ENCODE measurements at places on chromosomes 5 and 9.

- no peak for DNase-seq
Measured at GRCh38 chr5:142132916-142133315, 24.3 kb downstream of the NDFIP1 start.

- DNase-seq: no peak
Measured at GRCh38 chr5:8870349-8870958, 675.4 kb downstream of the SEMA5A start.

DNA sequence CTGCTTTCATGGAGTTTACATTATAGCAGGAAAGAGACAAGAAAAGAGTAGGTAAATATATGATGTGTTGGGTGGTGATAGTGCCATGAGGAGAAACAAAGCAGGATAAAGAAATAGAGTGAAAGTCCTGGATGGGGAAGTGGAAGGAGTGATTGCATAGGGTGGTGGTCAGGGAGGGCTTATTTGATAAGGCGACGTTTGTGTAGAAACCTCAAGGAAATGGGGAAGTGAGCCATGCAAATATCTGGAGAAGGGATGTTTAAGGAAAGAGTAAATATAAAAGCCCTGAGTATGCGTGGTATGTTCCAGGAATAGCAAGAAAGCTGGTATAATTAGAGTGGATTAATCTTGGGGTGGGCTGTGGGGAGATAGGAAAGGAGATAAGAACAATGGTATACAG is 134.7 kb upstream of the SV2C start:
- DNase-seq: no peak

- no peak for DNase-seq
Measured at GRCh38 chr9:38118862-38119438, 49.9 kb upstream of the SHB start.

- DNase-seq: no peak
Measured at GRCh38 chr9:14030375-14031059, 283.4 kb downstream of the NFIB start.

DNA sequence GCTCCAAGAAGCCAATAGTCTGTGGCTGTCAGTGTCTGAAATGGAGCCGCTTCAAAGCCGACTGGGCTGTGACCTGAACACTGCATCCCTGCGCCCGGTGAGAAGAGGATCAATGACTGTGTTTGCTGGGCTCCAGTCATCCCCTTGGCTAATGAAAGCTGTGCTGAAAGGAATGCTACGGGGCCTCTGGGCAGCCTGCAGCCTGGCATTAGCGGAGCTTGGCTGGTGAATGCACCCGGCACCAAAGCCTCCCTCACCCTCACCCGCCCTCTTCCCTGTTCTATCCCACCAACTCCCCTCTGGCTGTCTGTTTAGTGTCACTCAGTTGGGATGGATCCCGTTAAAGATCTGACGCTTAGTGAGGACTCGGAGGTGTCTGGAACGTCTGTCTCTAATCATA is 355.3 kb downstream of the BNC2 start:
- DNase-seq: no peak

DNA sequence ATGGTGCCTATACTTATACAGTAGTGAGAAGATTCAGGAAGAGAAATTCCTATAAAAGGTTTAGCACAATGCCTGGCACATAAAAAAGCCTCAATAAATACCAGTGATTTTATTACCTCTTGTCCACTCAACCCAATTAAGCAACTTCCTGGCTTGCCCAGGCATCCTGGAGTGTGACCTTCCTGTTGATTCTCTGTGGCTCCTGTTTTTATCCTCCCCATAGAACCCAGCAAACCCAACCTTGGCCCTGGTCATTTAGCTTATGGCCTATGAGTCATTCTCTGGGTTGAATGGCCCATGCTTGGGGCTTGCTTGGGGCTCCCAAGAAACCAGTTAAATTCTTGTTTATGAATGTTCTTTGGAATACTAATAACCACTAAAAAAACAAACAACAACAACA is 21.4 kb upstream of the SPARC start:
- DNase-seq: no peak

DNA sequence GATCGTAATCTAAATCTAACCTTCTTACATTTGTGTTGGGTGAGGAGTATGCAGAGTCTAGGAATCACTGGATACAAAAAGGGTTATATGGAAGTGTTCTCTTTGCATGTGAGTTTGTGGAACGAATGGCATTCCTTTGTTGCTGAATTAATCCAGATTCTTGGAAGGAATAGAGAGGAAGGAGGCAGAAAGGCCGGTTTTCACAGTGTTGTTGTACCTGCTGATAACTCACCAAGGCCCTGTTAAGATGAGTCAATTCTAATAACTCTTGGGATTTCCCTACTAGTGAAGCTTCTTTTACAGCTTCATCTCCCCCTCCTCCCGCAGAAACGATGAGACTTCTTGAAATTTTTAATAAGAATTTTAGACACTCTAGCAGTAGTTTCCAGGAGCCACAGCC is 84.0 kb downstream of the ZSWIM6 start:
- DNase-seq: no peak

DNA sequence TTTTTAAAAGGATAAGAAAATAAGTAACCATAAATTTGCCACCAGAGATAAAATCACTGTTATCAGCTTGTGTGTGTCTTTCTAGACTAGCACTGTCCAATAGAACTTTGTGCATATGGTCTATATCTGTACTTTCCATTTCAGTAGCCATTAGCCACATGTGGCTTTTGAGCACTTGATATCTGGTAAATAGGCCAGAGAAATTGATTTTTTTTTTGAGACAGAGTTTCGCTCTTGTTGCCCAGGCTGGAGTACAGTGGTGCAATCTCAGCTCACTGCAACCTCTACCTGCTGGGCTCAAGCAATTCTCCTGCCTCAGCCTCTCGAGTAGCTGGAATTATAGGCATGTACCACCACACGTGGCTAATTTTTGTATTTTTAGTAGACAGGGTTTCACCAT is 17.8 kb downstream of the RBM27 start:
- DNase-seq: no peak

GRCh38 chr9:123237220-123237619 is 31.2 kb downstream of the STRBP start:
- no peak for DNase-seq

GRCh38 chr5:156405988-156406387 is 79.0 kb downstream of the SGCD start:
- no peak for DNase-seq

GRCh38 chr9:16278326-16278999 is 592.0 kb downstream of the BNC2 start:
- no peak for DNase-seq

- no peak for DNase-seq
Measured at GRCh38 chr9:91008568-91008967, 206.9 kb downstream of the SYK start.

DNA sequence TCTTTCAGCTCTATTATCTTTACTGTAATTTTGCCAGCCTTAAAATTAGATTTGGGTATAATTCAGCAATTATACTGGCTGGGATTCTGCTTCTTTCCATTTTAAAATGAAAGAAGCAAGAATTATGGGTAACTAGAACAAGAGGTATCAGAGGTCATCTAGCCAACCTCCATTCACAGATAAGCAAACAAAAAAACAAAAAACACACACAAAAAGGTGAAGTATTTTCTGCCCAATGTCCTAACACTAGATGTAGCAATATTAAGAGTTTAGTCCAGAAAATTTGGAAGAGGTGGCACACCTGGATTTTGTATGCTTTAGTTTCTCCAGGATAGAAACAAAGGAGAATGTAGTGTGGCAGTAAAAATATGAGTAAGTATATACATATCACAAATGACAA is 68.1 kb upstream of the ANXA1 start:
- no peak for DNase-seq

GRCh38 chr9:130200038-130200849 is 28.0 kb downstream of the NCS1 start:
- DNase-seq: no peak

DNA sequence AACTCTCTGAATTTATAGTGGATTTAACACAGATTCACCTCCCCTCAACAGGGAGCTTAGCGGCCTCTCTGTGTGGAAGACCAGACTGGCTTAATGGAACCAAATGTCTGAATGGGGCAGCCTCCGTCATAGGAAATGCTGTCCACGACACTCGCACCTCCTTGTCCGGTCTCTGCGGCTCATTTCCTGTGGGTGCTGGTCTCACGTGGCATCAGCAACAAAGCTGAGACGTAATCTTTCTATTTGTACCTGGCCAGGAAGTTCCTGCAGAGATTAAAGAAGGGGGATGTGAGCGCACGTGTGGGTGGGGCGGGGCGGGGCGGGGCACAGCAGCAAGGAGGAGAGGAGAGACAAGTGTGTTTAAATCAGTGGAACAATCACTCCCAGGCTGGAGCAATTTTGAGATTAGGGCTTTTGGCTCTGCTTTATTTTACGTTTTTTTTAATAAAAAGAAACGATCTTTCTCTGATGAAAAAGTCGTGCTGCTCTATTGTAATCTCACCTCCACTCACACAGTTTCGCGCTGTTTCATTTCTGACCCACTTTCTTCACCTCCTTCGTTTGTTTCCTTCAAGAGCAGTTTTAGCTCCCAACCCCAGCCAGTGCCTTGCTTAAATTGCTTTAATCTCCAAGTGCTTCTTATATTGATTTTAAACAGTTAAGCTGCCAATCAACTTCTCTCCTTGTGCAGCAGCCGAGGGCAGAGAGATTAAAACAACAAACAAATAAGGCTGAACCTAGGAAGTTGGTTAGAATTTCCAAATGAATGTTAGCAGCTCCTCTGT is 132.2 kb upstream of the ASTN2 start:
- no peak for DNase-seq

DNA sequence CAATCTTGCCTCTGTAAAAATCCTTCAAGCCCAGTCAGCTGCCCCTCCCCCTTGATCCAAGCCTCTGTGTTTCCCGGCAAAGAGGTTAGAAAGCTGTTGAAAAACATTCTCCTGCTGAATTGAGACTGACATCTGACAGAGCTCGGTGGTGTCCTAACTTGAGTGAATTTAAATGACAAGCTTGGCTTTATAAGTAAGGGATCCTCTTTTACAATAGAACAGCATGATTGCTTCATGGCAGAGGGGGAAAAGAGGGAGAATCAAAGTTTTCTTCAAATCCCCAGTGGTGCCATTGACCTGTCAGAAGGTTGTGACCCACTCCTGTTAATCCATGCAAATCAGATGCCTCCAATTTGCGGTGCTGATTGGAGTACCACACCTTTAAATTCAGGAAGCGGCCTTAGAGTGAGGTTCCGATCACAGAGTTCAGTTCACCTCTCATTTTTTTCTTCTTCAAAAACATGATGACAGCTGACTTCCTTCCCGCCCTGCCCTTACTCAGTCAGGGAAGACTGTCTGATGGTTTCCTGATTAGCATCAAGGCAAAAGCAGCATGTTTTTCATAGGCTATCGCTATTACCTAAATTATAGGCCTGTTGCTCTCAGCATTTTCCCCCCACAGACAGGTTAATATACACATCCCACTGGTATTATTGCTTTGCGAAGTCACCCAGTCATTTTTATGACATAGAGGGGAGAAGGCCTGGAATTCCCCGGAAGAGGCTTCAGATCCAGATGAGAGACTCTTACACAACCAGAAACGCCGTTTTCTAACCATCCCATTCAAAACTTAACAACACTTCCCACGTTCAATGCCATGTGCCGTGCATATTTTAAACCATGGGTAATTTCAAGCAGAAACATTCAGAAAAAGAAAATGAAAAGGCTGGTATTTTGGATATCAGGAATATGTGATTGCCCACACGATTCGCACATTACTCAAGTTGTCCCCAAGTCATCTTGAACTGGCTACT is 141.4 kb downstream of the EBF1 start:
- DNase-seq: no peak

DNA sequence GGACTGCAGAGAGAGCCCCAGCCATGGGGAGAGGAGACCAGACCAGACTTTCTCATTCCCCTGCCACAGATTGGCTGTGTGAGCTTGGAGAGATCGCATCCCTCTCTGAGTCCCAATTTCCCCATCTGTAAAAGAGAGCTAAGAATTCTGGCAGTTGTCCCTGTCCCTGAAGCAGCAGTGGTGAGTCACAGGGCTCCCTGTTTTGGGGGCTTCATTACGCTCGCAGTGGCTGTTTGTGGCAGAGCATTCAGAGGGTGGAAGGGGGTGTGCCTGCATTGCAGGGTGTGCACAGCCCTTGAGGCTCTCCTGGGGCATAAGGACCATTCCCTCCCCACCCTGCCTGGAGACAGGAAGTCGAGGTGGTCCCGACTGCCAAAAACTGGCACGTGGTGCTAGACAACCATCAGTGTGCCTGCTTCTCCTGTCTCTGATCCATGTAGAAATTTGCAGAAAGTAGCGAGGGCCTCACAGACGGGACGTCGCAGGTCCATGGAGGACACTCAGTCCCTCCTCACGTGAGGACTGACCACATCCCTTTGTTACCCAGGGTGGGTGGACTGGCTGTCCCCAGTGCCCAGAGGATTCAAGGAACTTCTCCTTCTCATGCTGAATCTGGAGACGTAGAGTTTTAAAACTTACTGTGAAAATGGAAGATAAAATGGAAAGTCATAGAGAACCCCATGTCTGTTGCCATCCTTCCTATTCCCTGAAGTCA is 35.3 kb downstream of the HRH2 start:
- DNase-seq: no peak

DNA sequence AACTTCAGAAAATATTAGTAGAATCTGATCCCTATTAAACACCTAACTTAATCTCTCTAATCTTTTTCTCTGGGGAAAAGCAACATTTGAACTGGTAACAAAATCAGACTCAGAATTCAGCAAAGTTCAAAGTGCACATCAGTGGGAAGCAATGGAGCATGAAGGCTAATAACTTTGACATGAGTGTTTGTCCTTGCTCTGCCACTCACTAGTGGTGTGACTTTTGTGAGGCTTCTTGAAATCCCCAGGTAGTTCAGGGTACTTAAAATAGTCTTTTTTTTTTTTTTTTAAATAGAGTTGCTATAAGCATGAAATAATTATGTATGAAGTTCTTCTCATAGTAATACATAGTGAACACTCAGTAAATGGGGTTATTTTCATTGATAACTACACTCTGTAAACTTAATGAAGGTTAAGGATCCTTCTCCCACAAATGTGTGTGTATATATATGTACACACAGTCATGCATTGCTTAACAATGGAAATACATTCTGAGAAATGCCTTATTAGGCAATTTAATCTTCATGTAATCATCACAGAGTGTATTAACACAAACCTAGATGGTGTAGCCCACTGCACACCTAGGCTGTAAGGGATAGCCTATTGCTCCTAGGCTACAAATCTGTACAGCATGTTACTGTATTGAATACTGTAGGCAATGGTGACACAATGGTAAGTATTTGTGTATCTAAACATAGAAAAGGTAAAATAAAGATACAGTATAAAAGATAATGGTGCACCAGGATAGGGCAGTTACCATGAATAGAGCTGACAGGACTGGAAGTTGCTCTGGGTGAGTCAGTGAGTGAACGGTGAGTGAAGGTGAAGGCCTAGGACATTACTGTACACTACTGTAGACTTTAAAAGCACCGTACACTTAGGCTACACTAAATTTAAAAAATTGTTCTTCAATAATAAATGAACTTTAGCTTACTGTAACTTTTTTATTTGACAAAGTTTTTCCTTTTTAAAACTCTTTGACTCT is 73.3 kb upstream of the HMHB1 start:
- DNase-seq: no peak

All from cerebellar nuclear complex (tissue), 1 donor.